Suppressor macrophage (primary cell): ENCODE measurements at places on chromosomes 4 and X.

GRCh38 chr4:153233761-153234371, 29.6 kb downstream of the TRIM2 start:
- DNase-seq: no peak

DNA sequence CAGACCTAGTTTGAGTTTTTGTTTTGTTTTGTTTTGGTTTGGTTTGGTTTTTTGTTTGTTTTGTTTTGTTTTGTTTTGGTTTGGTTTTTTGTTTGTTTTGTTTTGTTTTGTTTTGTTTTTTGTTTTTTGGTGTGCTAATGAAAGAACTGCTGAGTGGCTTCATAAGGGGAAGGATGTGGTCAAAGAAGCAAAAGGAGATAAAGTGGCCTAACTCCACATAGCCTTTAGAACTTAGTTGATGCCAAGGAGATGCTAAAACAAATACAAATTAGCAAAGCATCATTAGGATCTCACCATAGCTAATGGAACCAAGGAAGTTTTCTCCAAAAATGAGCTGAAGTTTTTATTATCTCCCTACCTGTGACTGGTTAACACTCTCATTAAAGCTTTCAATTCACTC, 44.6 kb upstream of the TMEM164 start:
- DNase-seq: no peak

- no peak for DNase-seq
Observed at GRCh38 chr4:70945452-70946055, 43.4 kb downstream of the MOB1B start.

GRCh38 chrX:23228454-23228853, 106.2 kb upstream of the PTCHD1 start:
- DNase-seq: no peak

DNA sequence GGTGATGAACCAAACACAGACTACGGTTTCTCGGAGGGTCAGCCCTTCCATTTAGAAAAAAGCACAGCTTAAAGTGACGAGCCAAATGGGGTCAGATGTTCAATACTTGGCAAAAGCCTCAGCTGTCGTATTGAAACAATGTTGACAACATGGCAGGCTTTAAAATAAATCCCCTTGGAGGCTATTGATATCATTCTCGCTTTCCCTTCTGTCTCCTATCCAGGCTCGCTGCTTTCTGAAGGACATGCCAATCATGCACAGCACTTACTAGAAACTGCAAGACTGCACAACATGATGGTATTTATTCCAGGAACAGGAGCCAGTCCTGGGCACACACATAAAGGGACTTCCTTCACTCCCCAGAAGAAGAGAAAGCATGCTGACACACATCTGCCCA, 137.9 kb downstream of the SLC7A11 start:
- DNase-seq: no peak

- no peak for DNase-seq
Observed at GRCh38 chr4:60605646-60606354, 594.3 kb upstream of the ADGRL3 start.

GRCh38 chr4:73896416-73896815, 27.2 kb downstream of the CXCL1 start:
- no peak for DNase-seq

DNA sequence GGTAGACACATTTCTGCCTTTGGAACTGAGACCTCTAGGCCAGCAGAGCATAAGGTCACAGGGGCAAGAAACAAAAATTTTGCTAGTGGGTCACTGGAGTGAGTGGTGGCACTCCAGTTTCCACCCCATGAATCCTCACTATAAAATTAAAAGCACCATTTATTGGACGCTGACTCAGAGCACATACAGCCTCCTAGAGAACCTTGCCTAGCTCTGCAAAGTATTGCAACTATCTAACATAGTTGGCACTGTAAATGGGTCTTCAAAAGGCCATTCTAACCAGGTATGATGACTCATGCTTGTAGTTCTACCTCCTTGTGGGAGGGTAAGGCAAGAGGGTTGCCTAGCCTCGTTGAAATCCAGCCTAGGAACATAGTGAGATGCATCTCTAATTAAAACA, 25.1 kb downstream of the RRAGB start:
- DNase-seq: no peak

GRCh38 chr4:97496298-97496873, 646.9 kb downstream of the STPG2 start:
- no peak for DNase-seq

DNA sequence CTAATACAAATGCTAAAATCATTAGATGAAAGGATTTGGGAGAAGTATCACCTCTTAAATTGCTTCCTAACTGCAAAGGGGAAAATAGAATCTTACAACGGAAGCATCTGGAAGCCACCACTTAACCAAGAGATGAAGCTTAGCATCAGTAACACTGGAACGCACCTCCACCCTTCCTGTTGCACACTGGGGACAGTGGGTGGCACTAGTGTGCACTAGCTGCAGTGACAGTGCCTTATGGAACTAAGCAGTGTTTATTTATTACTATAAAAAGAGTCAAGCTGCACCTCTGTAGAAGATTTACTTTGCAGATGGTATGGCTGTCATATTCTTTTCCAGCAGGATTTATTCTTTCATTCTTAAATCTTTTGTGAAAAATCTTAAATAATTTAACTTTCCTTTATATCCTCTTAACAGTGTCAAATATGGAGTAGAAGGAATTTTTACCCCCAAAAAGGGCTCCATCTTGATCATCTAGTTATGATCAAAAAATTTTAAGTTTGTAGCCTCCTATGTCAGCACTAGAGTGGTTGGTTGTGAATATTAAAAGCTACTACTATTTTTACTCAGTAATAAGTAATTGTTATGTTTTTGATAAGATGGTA, 76.7 kb downstream of the SCD5 start:
- peak; percentile 54 for DNase-seq

- no peak for DNase-seq
Observed at GRCh38 chr4:36196145-36196913, 48.0 kb downstream of the ARAP2 start.

GRCh38 chr4:164169591-164169990, 584.3 kb upstream of the SMIM31 start:
- no peak for DNase-seq

- no peak for DNase-seq
Observed at GRCh38 chrX:50838820-50839600, 25.0 kb upstream of the SHROOM4 start.

GRCh38 chr4:184688447-184688846, 38.9 kb downstream of the PRIMPOL start:
- DNase-seq: no peak

GRCh38 chrX:129701624-129702069, 37.1 kb upstream of the XPNPEP2 start:
- DNase-seq: no peak

DNA sequence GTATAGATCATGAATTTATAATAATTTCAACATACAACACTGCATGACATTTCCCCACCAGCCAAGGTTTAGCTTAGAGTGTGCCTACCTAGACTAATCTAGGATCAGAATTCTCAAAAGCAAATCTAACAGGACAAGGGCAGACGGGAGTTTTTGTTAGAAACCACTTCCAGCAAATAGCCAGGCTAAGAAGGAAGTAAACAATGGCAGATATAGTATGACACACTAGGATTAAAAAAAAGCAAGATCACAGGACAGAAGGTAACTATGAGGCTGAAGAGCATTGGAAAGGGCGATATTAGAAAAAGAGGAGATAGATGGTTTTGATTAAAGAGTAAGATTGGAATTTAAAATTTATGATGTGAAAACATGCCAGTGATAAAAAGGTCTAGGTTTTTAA, 124.8 kb downstream of the LRBA start:
- DNase-seq: no peak

DNA sequence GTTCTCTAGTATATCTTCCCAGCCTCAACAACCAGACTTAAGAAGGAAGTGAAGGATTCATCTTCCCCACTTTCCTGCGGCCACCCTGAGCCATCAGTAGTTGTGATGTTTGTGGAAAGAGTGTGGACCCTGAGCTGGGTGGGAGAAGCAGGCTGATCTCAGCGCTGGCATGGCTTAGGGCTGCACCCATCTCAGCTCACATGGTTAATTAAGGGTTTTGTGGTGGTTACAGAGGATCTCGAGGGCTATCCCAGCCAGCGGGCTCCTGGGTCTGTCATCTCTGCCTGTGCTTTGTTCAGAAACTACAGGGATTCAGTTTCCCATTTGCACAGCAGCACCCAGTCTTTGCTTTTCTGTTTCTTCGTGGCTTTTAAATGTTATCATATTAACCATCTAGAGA, 163.4 kb downstream of the PTTG2 start:
- no peak for DNase-seq

DNA sequence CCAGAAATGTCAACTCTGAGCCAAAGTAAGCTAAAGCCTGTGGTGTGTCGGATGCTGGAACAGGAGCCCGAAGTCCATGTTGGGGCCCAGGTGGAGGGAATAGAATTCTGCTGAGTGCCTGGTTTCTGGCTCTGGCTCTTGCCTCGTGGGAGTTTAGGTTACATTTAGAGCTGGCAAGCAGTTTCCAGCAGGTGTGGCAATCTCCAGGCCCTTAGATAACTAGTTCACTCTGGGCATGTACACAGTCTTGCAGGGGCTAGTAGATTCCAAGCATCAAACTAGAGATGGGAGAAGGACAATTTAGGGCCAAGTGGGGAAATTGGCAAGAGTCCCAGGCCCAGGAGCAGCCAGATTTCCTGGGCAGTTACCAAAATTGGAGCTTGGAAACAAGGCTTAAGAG, 56.3 kb upstream of the STOX2 start:
- no peak for DNase-seq

GRCh38 chrX:12901486-12901885, 4.9 kb upstream of the TLR8 start:
- DNase-seq: peak; percentile 67

- no peak for DNase-seq
Observed at GRCh38 chrX:63466690-63467089, 115.6 kb upstream of the SPIN4 start.

DNA sequence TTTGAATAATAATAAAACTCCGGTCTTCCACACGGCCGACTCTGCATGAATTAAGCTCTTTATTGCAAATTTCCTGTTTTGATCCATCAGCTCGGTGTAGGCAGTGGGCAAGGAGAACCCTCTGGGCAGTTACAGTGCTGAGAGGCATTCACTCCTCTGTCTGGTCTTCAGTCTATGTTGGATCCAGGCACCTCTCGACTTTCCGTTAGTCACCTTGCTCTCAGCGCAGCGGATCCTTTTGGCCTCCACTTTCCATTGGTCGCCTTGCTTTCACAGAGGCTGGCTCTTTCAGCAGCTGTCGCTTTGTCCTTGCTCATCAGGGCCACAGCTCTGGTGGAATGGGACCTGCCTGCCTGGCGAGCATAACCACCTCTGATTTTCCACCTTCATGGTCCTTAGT, 52.9 kb downstream of the TRMT44 start:
- DNase-seq: no peak

GRCh38 chr4:26288355-26288909, 32.4 kb upstream of the RBPJ start:
- peak; percentile 94 for DNase-seq

- DNase-seq: no peak
Observed at GRCh38 chrX:38561951-38562719, 793 bp downstream of the TSPAN7 start.

- DNase-seq: no peak
Observed at GRCh38 chr4:139028191-139028661, 12.6 kb downstream of the NOCT start.
